ENCODE measurements at places on chromosomes 4 and X.
A peak's percentile ranks its signal among the peaks of the same experiment; 100 is the strongest.

DNA sequence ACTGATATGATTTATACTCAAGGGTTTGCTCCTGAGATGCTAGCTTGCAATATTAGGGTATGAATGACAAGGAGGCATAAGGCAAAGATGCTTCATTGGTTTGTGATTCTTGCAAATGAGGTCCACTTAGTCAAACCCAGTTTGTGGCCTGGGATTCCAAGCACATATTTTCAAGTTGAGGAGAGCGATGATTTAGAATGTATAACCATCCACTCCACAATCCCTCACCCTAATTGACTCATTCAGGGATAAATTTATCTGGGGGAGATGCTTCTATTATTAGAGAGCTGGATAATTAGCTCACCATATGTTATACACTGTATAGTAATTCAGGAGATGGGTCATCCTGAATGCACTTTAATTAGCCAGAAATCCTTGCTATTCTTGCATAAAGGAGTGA, 118.3 kb upstream of the PUDP start:
- DNase-seq, result no peak

GRCh38 chrX:131264053-131264452, 25.1 kb downstream of the IGSF1 start:
- no peak for DNase-seq

DNA sequence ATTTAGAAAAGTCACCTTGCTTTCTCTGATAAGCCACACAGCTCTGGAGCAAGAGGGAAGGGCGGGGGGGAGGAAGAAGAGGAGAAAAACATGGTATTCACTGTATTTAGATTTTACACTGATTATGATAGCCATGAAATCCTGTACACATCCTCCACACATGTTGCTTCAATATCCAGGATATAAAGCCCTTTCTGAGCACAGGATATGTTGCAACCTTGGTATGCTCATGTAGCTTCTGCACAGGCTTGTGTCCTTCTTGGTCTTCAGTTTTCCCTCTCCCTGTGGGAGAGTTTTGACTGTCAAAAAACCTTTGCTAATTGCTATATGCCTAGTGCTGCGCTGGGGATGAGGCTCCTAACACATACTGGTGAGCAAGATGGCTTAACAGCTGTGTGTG, 61.9 kb upstream of the DAPP1 start:
- no peak for DNase-seq

- no peak for DNase-seq
Observed at GRCh38 chrX:40550066-40550465, 30.7 kb upstream of the ATP6AP2 start.

- no peak for DNase-seq
Observed at GRCh38 chr4:81491943-81492342, 20.2 kb upstream of the RASGEF1B start.

- peak; percentile 1 for DNase-seq
Observed at GRCh38 chrX:80808881-80809411, 731 bp downstream of the BRWD3 start.

DNA sequence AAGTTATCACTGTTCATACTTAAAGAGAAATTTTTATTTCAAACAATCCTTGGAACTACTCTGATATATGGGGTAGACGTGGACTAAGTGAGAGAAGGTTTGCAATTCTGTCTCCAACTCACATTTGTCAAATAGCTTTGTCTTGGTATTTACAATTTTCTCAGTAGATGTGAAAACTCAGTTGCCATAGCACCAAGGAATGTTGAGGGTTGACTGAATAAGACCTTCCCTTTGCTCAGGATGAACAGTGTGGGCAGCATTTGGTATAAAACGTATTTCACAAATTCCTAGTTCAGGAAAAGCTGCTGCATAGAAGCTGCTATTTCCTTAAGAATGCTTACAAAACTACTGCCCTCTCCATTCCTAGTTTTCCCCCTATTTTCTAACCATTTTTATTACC, 399.5 kb downstream of the NKX6-1 start:
- no peak for DNase-seq

GRCh38 chr4:24473309-24473721, 111.0 kb downstream of the DHX15 start:
- DNase-seq, result no peak

DNA sequence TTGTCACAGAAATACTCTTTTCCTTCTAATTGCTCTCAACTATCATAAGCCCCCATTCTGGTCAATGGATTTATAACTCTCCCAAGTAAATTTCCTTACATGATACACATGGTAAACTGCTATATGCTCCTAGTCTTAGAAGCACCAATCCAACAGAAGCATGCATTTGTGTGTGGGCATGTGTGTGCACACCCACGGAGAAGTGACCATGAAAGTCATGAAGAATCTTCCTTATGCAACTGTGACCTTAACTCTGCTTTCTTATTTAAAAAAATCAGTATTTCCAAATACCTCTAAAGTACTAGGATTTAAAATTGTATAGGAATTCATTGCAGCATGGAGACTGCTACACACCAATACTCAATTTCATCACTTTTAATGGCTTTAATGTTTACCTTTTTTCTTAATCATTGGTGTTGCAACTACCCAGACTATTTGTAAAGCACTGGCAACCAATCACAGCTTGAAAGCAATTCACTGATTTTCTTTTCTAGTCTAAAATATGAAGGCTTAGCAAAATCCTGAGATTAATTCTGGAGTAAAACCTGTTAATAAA, 47.6 kb downstream of the MAML3 start:
- DNase-seq, result no peak

- DNase-seq, result no peak
Observed at GRCh38 chrX:79036157-79036880, 91.1 kb downstream of the P2RY10 start.

DNA sequence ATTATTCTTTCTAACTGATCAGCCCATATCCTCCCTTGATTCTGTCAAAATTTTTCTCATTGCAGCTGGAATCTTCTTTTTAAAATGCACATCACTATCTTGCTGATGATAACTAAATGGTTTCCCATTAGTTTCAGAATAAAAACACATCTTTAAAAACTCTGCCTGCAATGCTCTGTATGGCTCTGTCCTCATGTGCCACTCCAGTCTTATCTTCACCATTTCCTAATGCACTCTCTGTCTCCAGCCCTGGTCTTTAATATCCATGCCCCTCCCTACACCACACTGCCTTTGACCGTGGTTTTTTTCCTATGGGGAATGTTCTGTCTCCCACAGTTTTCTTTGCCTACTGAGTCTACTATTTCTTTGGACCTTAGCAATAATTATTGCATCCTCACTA, 244.1 kb upstream of the ARSJ start:
- DNase-seq, result no peak

DNA sequence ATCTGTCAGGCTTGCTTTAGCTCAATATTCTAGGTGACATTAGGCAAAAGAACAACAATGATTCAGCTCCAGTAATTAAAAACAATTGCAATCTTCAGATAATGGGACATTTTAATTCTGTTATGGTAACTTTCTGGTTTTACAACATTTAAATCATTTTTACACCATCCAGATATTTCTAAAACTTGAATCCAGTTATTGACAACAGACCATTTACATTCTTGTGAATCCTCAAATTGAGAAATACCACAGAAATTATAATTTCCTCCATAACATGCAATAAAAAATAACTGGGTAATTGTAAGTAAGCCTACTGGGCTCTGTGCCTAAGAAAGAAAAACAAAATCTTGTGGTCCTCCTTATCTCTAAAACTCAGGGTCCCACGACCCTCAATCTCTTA, 195.0 kb upstream of the S100G start:
- DNase-seq, result no peak

DNA sequence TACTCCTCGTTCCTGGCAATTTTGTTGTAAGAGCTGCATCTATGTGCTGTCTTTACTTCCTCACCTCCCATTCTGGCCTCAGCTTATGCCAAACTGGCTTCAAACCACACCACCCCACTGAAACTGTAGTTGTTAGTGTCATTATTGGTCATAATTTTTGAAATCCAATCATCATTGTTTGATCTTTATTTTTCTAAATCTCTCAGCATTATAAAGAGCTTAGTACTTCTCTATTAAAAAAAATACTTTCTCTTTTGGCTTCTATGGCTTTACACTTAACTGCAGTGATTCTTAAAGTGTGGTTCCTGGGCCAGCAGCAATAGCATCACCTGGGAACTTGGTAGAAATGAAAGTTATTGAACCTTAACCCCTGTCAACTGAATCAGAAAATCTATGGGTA, 83.5 kb upstream of the GRPR start:
- no peak for DNase-seq

DNA sequence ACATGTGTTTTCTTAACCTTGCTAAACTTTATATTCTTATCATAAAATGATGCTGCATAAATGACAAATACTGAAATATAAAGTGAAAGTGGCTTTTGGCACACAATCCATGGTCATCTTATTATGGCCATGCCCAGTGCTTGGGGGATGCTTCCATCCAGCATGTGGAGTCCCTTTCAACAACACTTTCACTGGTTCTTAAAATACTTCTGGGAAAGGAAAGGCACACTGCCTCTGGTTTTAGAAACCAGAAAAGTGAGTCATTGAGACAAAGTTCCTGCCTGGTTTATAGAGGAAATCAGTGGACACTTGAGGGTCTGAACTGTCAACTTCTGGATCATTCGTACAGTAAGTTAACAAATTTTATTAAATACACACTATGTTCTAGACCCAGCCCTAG, 248.0 kb upstream of the ADAMTS3 start:
- DNase-seq, result no peak

- no peak for DNase-seq
Observed at GRCh38 chr4:112766422-112766821, 129.5 kb downstream of the LARP7 start.

DNA sequence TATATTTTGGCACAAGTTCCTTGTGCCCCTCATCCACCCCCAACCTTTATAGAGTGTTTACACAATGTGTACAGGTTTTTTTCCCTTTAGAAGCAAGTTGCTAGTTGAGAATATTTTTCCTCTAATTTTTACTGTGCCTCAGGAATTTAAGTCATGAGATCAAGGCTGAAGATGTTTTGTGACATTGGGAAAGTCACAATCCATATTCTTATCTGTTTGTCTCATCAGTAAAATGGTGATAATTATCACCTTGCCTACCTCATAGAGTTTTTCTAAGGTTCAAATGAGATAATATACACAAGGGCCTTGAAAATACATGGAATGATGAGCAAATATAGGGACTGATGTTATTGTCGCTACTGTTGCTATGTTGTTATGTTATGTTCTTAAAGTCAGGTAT, 109.6 kb upstream of the DIAPH2 start:
- DNase-seq, result no peak

DNA sequence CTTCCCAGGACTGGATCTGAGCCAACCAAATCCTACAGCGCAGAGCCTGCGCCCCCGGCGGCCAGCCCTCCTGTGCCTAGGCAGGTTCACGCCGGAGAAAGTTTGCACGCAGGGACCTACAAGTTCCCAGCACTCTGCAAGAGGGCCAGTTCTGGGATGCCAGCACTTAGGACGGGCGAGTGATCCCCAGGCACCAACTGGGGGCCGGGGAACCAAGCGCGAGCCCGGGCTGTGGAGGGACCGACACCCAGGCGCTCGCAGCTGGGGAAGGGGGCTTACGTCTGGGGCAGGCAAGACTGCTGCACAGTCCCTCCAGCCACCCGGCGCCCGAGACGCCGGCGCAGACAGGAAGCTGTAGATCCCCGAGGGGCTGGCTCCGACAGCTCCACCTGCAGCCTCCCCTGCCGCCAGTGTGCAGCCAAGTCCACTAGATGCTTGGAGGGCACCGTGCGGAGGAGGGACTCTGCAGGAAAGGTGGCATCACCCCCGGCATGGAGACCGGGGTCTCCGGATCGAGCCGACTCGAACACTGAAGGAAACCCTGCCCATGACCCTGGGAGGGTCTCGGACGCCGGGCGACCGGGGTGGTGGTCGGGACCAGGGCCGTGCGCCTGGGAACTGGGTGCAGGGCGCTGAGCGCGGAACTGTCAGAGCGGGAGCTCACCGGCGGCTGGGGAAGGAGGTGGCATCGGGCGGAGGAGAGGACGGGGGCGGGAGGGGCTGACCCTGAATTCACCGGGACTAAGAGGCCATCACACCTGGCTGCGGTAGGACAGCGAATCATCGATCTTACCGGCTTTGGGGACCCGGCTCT, 566 bp downstream of the CORIN start:
- no peak for DNase-seq

DNA sequence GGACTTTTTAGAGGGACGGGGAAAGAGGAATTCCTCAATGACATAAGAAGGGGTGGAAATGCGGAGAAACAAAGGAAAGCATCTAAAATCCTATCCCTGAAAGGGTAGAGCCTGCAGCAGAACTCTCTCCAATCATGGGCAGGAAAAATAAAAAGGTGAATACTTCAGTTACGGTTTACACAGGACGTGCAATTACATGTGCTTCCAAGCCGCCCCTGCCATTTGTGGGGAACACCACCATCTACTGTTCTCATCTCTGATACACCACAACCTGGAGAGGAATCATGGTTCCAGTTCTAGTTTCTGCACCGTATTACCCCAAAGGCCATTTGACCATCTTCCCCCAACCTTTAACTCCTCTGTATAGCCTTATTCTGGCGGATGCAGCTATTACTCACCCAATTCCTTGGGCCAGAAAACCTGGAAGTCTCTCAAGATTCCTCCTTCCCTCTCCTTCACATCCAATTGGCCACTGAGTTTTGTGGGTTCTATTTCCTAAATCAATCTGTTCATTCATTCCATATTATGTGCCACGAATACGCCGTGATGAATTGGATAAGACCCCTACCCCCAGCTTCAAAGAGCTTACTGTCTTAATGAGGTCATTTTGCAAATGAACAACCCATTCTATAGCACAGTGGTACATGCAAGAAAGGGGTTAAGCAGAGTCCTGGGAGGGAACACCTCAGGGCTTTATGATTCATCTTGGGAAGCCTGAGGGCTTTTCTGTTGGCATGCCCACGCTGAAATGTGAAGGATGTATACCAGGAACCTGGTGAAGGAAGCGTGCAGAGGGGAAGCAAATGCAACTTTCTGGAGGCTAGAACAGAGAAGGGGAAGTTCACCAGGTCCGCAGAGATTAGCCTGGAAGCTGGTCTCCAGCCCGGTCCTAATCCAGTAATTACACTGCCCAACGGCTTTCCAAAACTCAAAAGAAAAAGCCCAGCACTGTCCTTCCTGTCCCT, 1.4 kb upstream of the MSL3 start:
- DNase-seq, result no peak
